CD8-positive, alpha-beta memory T cell (primary cell): ENCODE measurements at places on chromosomes 11 and 22.
A peak's percentile ranks its signal among the peaks of the same experiment; 100 is the strongest.

- no peak overlapping the region for H3K27ac ChIP-seq
- no peaks in the 10 kb centered on the region for H3K27me3 ChIP-seq
- no peak for DNase-seq
- H3K4me1 ChIP-seq, result no peaks in the 10 kb centered on the region
- H3K4me3 ChIP-seq, result no peak overlapping the region
Measured at GRCh38 chr11:10599388-10600175, 31.1 kb upstream of the LYVE1 start.

GRCh38 chr11:110711776-110712658 lies at the start of gene ARHGAP20:
TSS of gene ARHGAP20 (minus strand) at chr11:110712437. CDS start at chr11:110712231, 206 bp downstream.
- no peak within 1 kb of the TSS for H3K27ac ChIP-seq
- H3K27me3 ChIP-seq, result peaks cover 8% of the 10 kb centered on the region
- DNase-seq, result peak; percentile 16
- H3K36me3 ChIP-seq, result no peaks in the 10 kb centered on the region
- H3K4me1 ChIP-seq, result no peaks in the 10 kb centered on the region
- peak within 1 kb of the TSS; percentile 42 for H3K4me3 ChIP-seq

DNA sequence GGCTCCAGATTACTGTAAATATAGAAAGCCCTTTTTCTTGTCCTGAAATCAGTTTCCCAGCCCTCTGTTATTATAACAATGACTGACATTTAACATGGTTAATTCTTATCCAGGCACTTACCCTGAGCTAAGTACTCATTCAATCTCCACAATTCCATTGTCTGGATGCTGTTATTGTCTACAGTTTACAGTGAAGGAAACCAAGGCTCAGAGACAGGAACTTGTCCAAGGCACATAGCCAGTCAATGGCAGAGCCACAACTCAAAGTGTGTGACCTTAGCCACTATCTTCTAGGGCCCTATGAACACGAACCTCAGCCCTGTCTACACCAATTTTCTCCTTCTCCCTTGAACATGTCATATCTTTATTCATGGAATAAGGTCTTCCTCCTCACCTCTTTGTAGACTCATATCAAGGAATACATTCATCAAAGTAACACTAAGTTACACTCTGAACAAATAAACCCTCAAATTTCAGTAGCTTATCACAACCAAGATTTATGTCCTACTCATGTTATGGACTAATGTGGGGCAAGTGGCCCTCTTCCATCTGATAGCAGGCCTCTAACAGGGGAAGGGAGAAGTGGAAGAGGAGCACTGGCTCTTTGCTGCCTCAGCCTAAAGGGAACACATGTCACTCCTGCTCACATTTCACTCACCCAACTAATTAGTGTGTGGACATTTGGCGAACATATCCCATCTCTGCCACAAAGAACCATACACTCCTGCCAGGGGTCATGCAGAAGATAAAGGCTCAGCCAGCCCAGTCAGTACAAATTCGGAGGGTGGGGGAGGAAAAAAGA lies 39.3 kb upstream of the APLNR start:
- H3K27me3 ChIP-seq, result no peaks in the 10 kb centered on the region
- no peaks in the 10 kb centered on the region for H3K4me1 ChIP-seq
- H3K36me3 ChIP-seq, result no peaks in the 10 kb centered on the region
- no peak overlapping the region for H3K4me3 ChIP-seq
- no peak for DNase-seq

DNA sequence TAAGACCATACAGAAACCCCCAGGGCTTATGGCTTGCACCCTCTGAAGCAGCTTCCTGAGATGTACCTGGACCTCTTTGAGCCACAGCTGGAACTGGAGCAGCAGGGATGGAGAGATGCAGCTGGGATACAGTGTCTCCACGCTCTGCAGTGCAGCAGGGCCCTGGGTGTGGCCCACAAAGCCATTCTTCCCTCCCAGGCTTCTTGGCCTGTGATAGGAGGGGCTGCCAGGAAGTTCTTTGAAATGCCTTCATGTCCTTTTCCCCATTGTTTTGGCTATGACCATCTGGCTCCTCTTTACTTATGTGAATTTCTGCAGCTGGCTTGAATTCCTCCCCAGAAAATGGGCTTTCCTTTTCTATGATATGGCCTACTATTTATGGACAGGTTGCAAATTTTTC lies 37.1 kb upstream of the RAB38 start:
- no peaks in the 10 kb centered on the region for H3K27me3 ChIP-seq
- no peak for DNase-seq
- no peak overlapping the region for H3K4me3 ChIP-seq
- H3K27ac ChIP-seq, result no peak overlapping the region

DNA sequence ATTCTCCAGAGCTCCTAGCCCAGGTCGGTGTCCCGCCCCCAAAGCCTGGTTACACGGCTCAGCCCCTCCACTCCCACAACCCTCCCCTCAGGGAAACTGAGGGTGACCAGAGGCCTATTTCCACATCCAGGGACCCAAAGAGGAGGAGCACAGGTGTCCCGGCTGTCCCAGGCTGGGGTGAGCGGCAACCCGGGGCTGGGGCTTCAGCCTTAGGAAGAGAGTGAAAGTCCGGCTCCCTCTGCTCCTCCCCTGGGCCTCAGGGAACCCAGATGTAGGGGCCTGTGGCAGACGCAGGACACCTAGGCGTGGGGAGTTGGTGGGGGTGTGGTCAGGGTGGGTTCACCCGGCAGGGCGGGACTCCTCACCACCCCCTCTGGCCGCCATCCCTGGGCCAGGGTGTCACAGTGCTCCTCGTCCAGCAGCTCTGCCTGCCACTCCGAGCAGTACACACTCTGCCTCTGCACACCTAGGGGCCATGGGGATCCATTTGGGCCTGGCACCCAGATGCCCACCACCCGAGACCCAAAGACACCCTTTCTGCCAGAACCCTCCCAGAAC lies 63.1 kb downstream of the ARFGAP3 start:
- no peak overlapping the region for H3K27ac ChIP-seq
- H3K36me3 ChIP-seq, result peaks cover 5% of the 10 kb centered on the region
- no peaks in the 10 kb centered on the region for H3K4me1 ChIP-seq
- H3K4me3 ChIP-seq, result no peak overlapping the region
